Dorsolateral prefrontal cortex (tissue), 122 donors: ENCODE measurements at places on chromosomes 2 and 18.
A peak's percentile ranks its signal among the peaks of the same experiment; 100 is the strongest.

DNA sequence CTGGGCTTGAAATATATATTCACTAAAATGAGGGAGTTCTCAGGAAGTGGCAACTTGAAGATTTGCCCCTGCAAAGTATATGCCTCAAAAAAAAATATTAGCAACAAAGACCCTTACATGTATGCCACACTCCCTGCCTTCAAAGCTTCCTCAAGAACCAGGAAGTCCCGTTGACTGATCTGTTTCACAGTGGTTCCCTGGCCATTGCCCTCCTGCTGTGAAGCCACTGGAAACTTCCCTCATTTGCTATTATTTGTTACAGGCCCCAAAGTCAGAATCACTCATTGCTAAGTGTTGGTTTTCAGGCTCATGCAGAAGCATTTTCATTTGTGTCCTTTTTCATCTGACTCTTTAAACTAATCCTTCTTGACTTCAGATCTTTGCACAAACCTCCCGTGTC is 421.5 kb downstream of the ZNF521 start:
- no peak for DNase-seq

GRCh38 chr2:150282771-150283371 is 204.6 kb downstream of the RND3 start:
- no peak for DNase-seq

GRCh38 chr2:1406434-1406833 is 6.8 kb upstream of the TPO start:
- DNase-seq = no peak

DNA sequence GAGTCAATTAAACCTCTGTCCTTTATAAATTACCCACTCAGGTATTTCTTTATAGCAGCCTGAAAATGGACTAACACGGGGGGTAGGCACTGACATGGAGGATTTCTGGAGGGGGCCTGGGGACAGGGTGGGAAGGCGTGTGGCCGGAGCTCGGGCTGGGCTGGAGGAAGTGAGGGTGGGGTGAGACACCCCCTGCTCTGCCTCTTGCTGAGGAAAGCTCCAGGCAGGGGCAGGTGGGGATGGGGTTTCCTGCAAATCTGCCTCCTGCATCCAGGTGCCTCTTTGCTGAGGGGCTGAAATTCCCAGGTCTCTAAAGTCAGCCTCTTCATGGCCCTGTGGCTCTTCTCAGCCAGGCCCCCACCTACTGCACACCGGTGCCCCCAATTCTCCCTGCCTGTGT is 25.7 kb upstream of the OTOS start:
- no peak for DNase-seq

GRCh38 chr2:188181067-188181838 is 110.4 kb upstream of the GULP1 start:
- DNase-seq = no peak

- no peak for DNase-seq
Measured at GRCh38 chr18:59200787-59201186, 19.2 kb upstream of the GRP start.

DNA sequence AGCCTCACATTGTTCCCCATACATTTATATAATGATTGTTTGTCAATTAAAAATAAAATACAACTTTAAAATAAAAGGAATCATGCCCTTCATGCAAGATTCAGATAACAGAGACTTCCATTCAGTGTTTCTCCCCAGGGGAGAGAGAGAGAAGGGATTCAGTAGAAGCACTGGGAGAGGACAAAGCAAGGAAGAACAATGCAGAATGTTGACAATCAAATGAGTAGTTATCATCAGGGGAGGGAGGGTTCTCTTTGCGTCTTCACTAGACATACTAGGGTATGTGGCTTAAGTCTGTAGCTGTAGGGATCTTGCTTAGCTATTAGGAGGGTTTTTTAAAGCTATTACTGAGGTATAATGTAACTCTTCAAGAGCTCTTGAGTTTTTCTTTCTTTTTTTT is 30.7 kb downstream of the FSHR start:
- no peak for DNase-seq

GRCh38 chr2:239717706-239718105 is 307.4 kb downstream of the NDUFA10 start:
- DNase-seq = peak; percentile 26

- DNase-seq = no peak
Measured at GRCh38 chr2:15989559-15989958, 49.2 kb downstream of the MYCN start.
